ENCODE measurements at places on chromosomes 2 and 18.

DNA sequence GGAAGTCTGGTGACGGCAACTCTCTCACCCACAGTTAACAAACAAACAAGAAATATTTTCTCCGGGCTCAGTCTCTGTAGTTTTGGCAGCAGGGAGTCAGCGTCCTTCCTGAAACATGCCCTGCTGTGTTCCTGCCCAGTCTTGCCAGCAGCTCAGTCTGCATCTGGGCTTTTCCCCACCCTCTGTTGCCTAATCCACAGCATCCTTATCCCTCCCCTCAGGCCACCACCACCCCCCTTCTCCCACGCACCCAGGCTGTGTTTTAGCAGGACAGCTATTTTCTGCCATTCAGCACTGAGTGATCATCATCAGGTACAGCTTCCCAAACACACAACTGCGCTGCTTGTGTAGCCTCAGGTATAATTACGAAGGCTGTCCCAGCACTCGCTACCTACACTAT is 168.2 kb downstream of the DPP10 start:
- DNase-seq = no peak

DNA sequence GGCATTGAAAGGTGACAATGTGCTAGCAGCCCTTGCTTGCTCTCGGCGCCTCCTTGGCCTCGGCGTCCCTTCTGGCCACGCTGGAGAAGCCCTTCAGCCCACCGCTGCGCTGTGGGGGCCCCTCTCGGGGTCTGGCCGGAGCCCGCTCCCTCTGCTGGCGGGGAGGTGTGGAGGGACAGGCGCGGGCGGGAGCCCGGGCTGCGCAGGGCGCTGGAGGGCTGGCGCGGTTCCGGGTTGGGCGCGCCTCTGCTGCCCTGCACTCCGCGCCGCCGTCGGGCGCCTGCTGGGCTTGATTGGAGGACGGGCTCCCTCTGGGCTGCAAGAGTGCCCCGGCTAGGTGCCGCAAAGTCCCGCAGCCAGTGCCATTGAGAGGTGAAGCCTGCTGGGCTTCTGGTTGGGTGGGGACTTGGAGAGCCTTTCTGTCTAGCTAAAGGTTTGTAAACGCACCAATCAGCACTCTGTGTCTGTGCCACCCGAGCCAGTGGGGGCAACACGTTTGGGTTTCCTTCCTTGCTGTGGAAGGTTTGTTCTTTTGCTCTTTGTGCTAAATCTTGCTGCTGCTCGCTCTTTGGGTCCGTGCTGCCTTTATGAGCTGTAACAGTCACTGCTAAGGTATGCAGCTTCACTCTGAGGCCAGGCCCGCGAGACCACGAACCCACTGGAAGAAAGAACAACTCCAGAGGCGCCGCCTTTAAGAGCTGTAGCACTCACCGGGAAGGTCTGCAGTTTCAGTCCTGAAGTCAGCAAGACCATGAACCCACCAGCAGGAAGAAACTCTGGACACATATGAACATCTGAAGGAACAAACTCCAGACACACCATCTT is 14.8 kb upstream of the IMP4 start:
- DNase-seq = no peak

GRCh38 chr2:219388907-219389156 is 1.1 kb upstream of the DNPEP start:
- DNase-seq = no peak

GRCh38 chr2:8154270-8154669 is 527.6 kb upstream of the ID2 start:
- no peak for DNase-seq

DNA sequence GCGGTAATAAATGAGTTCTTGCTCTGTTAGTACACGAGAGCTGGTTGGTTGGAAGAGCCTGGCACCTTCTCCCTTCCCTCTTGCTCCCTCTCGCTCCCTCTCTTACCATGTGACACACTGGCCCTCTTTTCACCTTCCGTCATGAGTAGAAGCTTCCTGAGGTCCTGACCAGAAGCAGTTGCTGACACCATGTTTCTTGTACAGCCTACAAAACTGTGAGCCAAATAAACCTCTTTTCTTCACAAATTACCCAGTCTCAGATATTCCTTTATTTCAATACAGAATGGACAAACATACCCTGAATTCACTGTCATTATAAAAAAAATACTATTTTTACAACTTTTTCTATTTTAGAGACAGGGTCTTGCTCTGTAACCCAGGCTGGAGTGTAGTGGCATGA is 40.7 kb downstream of the EMILIN2 start:
- DNase-seq = no peak
